NCI-H526 treated with DMSO at 0.1 percent for 48 hours (cell line): ENCODE measurements at places on chromosomes 7 and 10.
A peak's percentile ranks its signal among the peaks of the same experiment; 100 is the strongest.

GRCh38 chr10:50325449-50326171 lies 74.3 kb upstream of the ASAH2 start:
- no peak for DNase-seq

DNA sequence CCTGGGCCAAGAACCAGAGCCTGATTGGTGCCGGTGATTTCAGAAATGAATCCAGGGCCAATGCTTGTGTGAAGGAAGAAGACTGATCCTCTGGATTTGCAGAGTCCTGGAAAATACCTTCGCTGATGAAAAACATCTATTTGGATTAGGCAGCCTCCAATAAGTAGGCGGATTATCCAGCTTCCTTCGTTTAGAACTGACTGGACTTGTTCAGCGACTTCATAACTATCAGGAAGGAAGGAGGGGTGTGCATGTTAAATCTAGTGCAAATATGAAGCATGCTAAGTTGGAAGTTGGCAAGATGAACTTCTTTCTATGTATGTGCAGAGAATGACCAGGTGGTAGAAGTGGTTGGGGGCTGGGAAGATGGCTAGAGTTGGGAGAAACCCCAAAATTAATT lies 41.0 kb downstream of the NKX2-3 start:
- no peak for DNase-seq

GRCh38 chr7:55147101-55147500 lies 128.3 kb downstream of the EGFR start:
- DNase-seq = no peak

GRCh38 chr7:11754123-11754522 lies 77.9 kb downstream of the THSD7A start:
- no peak for DNase-seq

DNA sequence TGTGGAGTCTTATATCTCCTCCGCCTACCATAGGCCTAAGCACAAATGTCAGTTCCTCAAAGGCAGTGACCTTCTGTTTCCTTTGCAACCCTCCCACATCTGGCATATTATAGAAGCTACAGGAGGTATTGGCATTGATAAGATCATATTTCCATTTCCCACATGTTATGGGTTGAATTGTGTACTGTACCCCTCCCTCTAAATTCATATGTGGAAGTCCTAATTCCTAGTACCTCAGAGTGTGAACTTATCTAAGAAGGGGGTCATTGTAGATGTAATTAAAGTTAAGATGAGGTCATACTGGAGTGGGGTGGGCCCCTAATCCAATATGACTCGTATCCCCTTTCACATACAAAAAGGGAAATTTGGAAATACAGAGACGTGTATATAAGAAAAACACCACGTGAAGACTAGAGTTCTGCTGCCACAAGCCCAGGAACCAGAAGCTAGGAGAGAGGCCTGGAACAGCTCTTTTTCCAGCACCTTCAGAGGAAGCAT lies 6.1 kb upstream of the LAMB4 start:
- no peak for DNase-seq

- no peak for DNase-seq
Measured at GRCh38 chr7:17976952-17977351, 36.7 kb upstream of the SNX13 start.

DNA sequence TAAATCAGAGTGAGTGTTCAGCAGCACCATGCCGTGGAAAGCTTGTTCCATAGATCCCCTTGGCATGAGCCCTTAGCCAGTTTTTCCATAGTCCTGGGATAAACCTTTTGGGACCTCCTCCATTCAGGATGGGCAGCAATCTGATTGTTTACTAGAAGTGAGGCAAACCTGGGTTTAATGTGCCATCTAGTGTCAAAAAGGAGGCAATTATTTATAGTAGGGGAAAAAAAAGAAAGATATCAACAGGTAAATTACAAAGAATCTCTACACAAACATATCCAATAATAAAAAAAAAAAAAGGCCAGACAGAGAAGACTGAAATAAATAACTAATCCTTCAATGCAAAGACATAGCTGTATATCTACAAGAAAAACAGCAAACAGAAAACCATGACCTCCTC lies 229.0 kb upstream of the STK17A start:
- DNase-seq = no peak

DNA sequence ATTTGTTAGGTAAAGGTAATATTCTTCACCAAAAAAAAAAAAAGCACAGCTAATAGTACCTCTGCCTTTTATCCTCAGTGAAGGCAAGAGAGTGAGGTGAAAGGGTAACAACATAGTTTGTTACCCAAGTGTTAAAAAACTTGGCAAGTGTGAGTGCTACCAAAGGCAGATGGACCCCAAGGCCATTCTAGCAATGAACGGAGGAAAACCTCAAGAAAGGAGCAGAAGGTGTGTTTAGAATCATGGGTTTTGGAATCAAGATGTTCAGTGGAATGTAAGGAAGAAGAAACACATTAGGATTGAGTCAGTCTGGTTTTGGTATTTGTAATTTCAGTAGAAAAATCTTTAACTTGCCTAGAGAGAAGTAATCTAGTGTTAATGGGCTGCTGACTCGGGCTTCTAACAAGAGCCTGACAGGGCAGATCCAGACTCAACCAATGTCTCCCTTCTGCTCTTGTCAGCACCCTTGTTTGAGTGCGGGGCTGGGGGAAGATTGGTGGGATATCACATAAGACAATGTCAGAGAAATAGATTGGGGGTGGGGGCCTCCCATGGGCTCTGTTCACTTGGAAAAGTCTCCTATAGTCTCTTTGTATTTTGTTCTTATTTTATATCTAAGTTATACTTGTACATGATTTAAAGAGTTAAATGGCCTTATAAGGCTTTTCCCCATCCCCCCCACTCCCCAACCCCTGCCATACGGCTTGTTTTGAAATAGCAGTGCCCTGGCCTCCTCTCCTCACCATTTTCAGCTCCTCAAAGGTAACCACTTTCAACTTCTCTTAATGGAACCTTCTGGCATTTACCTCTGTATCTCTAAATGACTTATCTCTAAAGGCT lies 44.4 kb downstream of the SCD start:
- no peak for DNase-seq

DNA sequence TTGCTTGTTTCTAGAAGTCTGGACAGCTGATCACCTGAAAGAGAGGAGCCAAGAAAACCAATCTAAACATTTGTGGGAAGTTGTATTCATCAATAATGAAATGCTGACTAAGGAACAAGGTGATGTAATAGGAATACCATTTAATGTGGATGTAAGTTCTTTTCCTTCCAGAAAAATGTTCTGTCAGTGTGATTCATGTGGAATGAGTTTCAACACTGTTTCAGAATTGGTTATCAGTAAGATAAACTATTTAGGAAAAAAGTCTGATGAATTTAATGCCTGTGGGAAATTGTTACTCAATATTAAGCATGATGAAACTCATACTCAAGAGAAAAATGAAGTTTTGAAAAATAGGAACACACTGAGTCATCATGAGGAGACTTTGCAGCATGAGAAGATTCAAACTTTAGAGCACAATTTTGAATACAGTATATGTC lies 39.8 kb upstream of the ZNF37A start:
- DNase-seq = no peak

GRCh38 chr7:47433564-47433895 lies 148.4 kb downstream of the TNS3 start:
- no peak for DNase-seq

DNA sequence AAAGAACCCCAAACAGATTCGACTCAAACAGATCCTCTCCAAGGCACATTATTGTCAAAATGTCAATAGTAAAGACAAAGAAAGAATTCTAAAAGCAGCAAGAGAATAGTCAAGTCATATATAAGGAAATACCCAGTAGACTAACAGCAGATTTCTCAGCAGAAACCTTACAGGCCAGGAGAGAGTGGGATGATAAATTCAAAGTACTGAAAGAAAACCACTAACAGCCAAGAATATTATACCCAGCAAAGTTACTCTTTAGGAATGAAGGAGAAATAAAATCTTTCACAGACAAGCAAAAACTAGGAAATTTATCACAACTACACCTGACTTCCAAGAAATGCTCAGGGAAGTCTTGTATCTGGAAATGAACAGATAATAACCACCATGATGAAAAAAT lies 38.2 kb downstream of the ANXA8 start:
- DNase-seq = no peak

DNA sequence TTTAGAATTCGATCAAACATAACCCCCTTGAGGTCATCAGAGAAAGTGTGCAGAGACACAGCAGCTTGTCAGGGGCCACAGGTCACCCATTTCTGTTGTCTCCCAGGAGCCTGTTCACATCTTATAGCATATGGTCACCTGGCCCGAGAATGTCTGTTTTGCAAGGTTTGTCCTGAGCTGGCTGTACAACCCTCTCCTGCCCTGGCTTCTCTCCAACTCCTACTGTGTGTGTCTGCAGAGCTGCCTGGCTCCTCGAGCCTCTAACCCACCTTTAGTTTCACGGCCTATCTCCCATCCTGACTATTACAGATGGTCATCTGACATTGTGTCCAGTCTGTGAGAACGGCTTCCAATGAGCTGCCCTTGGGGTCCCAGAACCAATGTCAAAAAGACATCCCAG lies 683.4 kb downstream of the SDK1 start:
- no peak for DNase-seq

DNA sequence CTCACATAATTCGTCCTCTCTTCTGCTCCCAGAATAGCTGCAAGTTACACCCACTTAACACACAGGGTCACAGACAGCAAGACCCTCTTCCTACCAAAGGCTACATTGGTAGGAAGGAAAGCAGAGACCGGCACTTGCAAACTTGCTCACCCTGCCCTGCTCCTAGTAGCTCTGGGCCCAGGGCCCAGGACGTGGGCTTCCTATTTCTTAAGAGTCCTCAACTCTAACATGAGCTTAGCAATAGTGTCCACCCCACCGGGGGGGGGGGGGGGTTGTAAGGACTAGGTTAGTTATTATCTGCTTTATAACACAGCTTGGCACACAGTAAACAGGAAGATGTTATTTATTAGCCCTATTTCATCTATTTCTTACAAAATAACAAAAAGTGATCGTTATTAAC lies 106.6 kb downstream of the GRB10 start:
- DNase-seq = no peak

- no peak for DNase-seq
Measured at GRCh38 chr10:7193369-7193768, 217.5 kb downstream of the SFMBT2 start.

DNA sequence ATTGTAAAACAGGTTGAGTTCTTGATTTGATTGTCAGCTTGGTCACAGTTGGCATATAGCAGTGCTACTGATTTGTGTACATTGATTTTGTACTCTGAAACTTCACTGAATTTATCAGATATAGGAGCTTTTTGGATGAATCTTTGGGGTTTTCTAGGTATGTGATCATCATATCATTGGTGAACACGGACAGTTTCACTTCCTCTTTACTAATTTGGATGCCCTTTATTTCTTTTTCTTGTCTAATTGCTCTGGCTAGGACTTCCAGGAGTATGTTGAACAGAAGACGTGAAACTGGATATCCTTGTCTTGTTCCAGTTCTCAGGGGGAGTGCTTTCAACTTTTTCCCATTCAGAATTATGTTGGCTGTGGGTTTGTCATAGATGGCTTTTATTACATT lies 86.9 kb downstream of the EXOC4 start:
- DNase-seq = no peak

GRCh38 chr10:113651021-113651420 lies 12.8 kb downstream of the NRAP start:
- DNase-seq = no peak

DNA sequence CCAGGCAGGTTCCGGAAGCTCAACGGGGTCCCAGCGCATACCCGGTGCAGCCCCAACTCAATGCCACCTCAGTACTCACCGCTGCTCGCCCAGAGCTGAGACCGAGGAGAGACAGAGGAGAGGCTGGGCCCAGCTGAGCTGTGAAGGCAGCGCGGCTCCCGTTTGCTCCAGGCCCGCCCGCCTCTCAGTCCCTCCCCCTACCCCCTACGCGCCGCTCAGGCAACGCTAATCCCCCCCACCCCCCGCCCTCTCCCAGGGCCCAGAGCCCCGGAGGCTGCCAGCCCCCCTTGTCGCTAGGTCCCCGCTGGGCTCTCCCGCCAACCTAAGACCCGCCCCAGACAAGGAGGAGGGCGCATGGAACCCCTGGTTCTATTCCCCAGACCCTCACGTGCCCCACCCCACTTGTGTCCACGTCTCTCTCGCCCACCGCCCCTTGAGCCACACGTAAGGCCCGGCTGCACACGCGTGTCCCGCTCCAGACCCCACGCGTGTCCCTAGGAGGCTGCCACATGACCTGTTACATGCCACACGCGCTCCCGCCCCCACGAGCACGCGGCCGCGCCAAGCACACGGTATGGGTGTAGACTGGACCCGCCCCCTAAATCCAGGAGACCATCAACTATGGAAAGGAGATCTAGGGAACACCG lies at the start of gene PSD:
TSS of gene PSD (minus strand) at position 164 of the 647 bp plus-strand sequence. CDS start 1,747 bp downstream, outside the sequence.
- peak; percentile 14 for DNase-seq

DNA sequence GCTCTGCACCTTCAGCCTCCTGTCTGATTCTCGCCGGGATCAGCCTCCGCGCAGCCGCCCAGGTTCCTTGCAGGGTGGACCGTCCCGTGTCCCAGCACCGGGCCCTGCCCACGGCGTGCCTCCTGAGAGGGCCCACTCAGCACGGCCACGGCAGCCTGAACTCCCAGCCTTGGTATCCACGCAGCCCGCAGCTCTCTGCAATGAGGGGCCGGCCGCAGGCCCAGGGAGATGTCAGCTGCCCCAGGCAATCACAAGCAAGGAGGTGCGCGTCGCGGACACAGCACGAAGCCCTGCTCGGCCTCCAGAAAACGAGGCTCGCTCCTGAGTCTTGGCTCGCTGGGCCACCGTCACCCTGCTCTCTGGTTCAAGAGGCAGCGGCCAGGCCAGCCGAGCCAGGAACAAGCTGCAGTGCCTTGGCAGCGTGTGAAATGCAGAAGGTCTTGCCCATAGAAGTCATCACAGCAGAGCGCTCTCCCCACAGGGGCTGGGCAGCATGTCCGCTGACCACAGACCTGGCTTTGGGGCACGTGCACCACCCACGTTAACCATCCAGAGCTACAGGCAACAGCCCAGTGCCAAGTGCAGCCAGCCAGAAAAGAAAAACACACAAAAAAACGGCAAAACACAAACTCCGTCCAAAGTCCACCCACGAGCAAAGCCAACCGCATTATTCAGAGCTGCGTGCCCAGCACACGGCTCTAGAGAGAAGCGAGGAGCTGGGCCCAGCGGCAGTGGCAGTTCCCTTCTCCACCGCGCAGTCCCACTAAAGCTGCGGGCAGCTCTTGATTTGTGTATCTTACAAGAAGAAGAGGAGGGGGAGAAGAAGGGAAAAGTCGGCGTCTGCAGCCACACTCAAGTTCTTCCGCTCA lies 13.9 kb downstream of the GPER1 start:
- no peak for DNase-seq

- DNase-seq = no peak
Measured at GRCh38 chr10:48924988-48925387, 14.7 kb downstream of the LRRC18 start.

DNA sequence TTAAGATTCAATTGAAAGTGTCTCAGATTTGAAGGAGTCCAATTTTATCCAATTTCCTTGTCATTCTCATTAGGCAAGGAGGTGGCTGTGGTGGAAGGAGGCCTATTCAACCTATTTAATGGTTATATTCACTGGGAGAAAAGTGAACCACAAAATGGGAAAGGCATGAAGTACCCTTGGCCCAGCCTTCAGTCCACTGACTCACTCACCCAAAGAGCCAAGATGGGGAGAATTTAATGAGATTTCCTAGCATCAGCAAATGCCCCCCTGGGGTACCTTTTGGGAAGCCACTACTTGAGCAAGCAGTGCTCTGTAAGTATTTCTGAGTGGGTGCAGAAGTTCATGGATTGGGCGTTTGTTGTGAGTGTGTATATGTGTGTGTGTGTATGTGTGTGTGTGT lies 144.1 kb downstream of the NRP1 start:
- DNase-seq = no peak
